ENCODE measurements at places on chromosomes 5 and 9.

DNA sequence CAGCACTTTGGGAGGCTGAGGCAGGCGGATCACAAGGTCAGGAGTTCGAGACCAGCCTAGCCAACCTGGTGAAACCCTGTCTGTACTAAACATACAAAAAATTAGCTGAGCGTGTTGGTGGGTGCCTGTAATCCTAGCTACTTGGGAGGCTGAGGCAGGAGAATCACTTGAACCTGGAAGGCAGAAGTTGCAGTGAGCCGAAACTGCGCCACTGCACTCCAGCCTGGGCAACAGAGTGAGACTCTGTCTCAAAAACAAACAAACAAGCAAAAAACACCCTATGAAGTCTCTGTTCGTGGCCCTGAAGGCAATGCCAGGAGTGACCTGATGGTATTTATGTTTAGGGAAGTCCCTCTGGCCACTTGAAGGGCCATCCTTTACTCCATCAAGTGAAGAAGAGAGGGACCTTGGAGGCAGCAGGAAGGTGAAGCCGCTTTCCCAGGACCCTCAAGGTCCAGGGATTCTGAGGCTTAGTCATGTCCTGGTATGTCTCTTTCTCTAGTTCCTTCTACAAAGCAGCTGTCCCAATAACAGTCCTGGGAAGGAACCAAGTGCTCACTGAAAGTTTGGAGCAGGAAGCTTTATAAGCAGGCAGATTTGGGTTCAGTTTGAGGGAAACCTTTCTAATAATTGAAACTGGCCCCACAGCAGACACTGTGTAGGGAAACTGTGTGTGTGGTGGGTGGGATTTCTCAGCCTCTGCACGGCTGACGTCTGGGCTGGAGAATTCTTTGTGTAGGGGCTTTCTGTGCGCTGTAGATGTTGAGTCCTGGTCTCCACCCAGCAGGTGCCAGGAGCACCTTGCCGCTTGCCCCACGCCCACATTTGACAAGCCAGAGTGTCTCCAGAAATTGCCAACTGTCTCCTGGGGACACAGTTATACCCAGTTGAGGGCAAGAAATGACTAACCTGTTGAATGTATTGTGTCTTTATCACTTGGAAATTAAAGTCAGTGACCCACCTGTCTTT is 12.5 kb downstream of the PHF2 start:
- DNase-seq, result no peak

GRCh38 chr5:84494453-84494852 is 109.8 kb upstream of the EDIL3 start:
- DNase-seq, result no peak

- no peak for DNase-seq
Measured at GRCh38 chr9:109912726-109913460, 132.9 kb downstream of the PALM2AKAP2 start.

DNA sequence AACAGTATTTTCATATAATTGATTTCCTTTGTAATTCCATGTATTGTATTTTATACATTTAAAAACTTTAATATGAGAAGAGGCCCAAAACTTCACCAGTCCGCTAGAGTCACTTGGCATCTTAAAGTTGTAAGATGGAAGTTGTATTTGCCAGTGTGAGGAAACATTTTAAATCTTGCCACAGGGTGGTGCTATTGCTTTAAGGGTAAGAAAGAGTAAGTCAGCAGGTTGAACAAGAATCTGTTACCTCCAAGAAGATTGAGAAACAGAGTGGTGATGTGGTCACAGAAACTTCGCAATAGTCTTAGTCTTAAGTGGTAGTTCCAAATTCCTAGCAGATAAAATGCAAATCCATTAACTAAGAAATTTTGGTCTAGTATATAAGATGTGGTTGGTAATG is 39.8 kb upstream of the RANBP6 start:
- DNase-seq, result peak; percentile 50

- DNase-seq, result no peak
Measured at GRCh38 chr5:83285661-83286398, 185.7 kb upstream of the VCAN start.

Data from Panc1 (cell line).